ENCODE measurements at places on chromosomes 13 and 19. TPM values are rescaled to one million over a fixed set of nuclear protein-coding genes. Genes with fewer than 3 reads are reported as not detected.

DNA sequence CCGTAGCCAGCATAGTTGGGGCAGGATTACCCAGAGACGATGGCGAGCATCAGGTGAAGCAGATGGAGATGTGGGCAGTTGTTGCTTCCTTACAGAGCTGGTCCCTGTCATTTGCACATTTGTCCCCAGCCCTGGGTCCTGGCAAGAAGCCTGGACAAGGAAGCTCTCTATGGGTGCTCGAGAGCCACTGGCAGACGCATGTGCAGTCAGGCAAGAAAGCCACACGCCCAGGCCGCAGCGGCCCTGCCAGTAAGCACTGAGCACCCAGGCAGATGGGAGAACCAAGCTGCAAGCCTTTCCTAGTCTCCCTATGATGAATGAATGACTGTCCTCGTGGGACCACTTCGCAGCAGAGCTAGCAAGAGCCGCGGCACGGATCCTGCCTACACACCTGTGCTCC is 182.8 kb downstream of the FOXO1 start:
- DNase-seq: no peak

DNA sequence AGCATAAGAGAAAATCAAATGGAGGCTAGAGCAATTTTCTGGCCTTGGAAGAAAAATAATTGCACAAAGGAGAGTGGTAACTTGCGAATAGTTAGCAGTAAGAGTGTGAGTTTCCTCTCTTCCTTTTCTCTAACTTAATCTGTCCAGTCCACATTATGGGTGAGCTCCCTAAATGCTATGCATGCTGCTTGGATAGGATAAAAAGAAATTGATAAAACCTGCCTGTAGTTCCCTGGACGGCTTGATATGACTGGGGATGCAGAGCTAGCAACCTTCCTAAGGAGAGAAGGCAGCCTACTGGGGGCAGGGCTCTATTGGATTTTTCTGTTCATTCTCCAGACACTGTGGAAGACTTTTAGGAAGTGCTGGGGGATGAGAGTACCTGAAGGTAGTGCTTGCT is 311.3 kb downstream of the LMO7 start:
- no peak for DNase-seq

HSH2D gene
- total RNA-seq: not detected

DNA sequence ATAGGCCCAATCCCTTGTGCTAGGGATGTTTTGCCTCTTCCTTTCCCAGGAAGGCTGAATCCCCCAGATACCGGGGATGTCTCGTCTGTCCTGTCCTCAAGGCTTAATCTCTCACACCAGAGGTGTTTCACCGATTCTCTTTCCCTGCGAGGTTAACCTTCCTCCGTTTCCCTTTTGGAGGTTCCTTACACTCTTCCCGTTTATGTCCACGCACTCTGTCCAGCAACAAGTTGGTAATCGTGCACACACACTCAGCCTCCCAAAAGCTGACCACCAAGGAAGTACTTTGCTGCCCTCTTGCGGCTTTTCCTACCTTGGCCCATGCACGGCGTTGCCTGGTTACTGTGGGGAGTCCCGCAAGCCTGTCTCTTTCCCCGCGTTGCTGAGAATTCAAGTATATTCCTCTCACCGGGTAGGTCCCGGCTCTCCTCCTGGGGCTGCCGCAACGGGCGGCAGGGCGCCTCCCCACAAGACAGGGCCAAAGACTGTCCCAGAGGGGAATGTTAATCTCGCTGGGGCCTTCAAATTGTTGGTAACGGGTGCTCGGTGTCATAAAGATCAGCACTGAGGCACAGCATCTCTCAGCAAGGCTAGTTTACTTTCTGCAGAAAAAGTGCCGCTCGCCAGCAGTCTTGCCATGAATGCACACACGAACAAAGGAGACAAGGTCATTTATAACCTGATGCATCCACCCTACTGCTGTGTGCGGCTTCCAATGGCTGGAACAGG is 36.7 kb upstream of the CD177 start:
- DNase-seq: no peak

DNA sequence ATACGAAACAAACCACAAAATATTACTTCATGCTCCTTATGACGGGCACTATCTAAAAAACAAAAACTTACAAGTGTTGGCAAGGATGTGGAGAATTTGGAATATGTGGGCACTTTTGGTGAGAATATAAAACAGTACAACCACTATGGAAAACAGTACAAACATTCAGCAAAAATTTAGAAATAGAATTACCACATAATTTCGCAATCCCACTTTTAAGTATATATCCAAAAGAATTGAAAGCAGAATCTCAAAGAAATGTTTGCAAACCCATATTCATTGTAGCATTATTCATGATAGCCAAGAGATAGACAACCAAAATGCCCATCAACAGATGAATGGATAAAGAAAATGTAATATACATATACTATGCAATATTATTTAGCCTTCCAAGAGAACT is 1173.7 kb upstream of the PRR20A start:
- no peak for DNase-seq

SBSN gene
- not detected for total RNA-seq

CYP2A7 gene
- not detected for total RNA-seq

DNA sequence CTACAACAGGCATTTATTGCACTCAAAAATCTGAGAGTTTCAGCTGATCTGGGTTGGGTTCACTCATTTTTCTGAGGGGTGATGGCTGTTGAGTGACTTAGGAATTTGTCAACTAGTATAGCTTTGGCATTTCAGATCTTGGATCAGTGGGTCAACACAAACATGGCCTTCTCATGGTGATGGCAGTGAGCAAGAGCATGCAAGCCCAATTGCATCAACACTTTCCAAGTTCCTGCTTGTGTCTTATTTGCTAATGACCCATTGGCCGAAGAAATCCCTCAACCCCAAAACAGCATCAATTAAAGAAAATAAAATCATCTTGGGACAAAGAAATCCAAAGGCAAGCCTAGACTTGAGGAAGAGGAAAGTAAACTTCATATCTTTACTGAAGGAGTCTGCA is 23.9 kb upstream of the MYCBP2 start:
- DNase-seq: no peak

SIGLEC10 gene
- not detected for total RNA-seq

CGB8 gene
- not detected for total RNA-seq

DNA sequence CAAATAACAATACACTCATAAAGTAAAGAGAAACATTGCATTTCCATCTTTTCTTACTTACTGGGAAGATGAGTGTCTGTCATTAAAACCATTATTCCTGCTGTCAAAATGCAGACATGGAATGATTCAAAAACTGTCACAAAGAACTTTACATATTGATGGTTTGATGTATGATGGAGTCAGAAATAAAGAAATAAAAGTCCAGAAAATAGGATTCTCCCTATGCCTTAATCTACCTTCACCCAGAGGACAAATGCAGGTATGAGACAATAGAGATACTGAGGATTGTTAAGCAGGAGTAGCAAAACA is 656.1 kb downstream of the TBC1D4 start:
- no peak for DNase-seq

DNA sequence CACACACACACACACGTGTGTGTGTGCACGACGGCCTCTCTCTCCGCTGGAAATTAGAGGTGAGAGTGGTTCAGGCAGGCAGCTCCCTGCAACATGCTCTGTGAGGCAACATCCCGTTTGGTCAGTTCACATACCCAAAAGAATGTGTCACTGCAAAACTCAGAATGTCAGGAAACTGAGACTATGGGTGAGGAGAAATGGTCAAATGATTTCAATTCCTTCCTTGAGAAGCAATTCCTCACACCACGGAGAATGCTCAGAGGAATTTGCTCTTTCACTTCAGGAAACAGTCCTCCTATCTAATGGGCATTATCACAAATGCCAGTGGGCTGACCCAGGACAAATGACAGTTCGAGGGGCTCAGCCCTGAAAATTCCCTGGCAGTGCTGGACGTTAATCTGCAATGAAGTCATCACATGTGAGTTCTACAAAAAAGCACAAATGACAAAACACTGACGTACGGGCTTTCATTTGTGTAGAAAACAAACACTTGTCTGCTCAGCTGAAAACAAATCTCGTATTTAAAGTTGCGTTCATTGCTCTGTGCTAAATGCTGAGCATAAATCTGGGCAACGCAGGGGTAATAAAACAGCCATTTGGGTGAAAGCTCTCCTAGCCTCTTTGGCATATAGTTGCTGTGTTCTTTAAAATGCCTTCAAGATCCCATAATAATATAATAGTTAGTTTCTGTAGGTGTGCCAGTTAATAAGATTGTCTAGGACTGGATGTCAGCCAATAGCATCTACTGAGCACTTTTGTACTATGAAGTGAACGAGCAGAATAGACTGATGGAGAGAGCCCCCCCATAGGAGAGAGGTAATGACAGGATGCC is 18.6 kb upstream of the LATS2 start:
- peak; percentile 83 for DNase-seq

DNA sequence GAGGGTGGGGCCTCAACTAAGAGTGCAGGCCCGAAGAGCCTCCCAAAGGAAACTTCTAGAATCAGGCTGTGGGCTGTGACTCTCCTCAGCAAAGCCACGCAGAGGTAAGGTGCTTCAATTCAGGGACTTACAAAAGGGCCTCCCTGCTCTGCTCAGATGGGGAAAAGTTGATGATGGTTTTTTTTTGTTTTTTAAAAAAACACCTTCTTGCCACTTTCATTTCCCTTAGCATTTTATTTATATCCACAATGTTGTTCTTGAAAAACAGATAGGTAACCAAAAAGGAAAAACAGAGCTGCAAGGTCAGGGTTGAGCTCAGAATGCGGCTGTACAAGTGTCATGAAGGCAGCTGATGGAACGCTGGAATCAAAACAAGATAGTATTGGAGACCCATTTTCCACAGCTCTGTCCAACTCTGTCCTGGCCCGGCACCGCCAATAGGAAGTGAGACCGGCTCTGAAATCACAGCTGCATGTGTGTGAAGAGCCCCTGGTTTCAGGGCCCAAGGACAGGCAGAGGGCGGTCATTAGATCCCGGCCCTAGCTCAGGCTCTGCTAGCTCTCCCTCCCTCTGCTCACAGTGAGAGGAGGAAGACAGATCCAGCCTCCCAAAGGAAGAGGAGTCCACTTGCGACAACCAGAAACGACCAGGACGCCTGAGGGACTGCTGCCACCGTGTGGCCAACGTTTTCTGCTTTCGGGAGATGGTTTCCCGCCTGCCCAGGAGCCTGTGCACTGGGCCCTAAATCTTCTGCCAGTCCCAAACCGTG is 58.3 kb downstream of the KLF2 start:
- peak; percentile 88 for DNase-seq

DNA sequence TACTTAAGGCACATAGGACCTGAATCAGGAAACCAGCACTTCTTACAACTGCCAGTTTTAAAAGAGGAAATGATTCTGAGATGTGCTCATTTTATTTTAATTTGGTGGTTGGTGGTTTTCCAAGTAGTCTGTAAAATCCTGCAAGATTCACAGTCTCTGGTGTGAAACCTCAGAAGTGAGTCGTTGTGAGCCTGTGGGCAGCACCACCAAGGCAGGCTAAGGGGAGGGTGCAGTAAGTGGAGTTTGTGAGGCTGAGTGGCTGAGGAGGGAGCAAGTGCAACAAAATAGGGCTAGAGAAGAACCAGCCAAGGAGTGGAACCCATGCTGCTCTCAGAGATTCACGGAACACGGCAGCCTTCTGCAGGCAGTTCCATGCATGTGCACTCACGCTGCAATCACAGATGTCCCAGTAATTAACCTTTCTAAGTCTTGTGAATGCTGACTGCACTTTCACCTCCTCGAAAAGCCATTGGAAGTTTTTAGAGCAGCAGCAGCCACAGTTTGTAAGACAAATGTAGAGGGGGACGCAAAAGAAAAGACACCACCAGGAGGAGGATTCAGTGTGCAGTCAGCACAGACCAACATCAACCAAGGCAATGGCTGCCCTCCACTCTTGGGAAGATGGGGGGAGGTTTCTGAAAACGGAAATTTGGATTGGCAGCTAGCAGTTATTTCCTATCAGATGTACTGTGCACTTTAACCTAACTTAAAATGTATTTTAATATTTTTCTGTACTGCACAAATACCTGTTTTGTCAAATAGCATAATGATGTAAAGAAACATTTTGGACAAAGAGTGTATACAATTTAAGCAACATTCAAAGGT is 44.9 kb downstream of the ESD start:
- DNase-seq: peak; percentile 58

DNA sequence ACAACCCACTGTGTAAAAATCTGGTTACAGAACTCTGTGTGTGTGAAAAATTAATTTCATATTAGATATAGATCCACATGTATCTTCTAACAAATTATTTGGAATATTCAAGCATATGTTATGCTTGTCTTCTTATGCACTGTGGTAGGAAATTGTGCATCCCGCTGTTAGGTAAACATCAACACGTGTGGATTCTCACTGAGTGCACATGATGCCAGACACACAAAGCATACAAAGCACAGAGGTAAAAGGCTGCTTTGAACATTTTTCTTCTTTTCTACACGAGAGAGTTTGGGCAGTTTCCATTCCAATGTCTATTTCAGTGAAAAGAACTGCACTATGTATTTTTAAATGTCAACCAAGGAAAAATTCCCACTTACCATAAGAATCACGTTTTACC is 354.9 kb downstream of the PCDH9 start:
- no peak for DNase-seq

DNA sequence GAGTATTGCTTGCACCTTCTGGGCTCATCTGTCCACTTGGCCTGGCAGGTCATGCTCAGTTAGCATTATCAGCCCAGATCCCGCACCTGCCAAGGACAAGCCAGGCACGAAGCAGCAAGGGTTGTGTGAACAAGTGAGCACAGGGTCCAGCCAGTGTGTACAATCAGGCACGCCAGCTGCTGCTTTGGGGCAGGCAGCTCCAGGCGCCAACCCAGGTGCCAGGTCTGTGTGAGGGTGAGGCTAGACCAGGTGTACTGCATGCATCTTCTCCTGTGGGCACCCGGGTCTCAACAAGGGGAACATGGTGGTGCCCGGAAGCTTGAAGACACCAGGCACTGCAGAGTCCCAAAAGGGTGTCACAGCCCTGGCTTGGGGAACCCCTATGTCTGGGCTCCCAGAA is 1446.8 kb downstream of the PCDH9 start:
- no peak for DNase-seq

DNA sequence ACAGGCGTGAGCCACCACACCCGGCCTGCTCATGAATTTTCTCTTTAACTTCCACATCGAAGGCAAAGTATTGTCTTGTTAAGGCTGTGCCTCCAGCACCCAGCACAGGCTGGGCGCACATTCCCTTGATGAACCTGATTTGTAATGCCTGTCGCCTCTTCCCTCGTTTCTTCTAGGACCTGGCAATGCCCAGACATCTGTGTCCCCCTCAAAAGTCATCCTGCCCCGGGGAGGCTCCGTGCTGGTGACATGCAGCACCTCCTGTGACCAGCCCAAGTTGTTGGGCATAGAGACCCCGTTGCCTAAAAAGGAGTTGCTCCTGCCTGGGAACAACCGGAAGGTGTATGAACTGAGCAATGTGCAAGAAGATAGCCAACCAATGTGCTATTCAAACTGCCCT is 3.7 kb downstream of the ICAM1 start:
- DNase-seq: no peak

ZNF146 gene
- 49.2 TPM for total RNA-seq

All from dermis microvascular lymphatic vessel endothelial cell (primary cell).